CD8-positive, alpha-beta memory T cell (primary cell): ENCODE measurements at places on chromosomes 13 and 19.
A peak's percentile ranks its signal among the peaks of the same experiment; 100 is the strongest.

DNA sequence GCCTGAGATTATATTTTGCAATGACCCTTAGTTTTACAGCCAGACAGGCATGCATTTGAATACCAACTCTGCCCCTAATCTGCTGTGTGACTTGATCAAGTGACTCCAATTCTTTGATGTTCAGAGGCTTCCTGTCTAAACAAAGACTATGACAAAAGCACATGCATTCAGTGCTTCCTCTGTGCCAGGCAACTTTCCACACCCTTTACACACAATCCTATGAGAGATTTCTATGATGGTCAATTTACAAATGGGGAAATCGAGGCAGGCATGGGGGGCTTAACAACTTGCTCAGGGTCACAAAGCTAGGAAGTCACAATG, 3.7 kb upstream of the LYPD3 start:
- no peak for DNase-seq

DNA sequence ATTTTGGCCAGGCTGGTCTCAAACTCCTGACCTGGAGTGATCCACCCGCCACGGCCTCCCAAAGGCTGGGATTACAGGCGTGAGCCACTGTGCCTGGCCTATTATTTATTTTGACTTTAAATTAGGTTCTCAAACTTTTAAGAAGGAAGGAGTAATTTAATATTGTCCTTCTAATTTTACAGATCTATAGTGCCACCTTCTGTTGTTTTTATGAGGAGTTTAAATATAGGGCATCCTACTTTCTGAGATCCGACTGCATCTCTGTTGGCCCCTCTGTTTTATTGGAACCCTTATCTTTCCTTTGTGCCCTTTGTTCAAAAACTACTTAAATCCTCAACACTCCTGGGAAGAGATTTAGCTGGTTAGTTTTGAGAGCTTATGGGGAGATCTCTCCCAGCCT, 25.4 kb upstream of the ZMYM5 start:
- DNase-seq = no peak

DNA sequence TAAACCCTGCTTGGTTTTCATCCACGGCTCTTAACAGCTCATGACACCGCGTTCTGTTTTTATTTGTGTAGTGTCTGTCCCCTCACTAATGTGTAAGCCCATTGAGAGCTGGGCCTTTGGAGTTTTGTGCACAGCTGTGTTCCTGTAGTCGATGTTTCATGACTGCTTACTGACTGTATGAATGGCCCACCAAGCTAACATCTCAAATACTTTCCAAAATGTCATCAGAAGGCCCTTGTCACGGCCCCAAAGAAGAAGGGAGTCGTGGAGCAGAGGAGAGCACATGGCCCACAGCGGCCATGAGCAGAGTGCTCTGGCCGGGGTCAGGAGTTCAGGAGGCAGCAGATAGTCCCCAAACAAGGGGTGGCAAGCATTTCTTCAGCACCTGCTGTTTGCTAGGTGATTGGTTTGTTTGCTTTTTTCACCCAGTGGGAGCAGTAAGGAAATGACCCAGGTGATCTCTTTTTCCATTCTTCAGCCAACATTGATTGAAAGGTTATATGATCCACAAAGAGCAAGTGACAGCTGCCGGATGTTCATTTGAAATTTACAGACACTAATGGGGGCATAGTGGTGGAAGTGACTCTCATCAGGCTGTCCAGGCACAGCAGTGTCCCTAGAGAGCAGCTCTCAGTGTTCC, 315.2 kb downstream of the ATP8A2 start:
- DNase-seq = no peak

DNA sequence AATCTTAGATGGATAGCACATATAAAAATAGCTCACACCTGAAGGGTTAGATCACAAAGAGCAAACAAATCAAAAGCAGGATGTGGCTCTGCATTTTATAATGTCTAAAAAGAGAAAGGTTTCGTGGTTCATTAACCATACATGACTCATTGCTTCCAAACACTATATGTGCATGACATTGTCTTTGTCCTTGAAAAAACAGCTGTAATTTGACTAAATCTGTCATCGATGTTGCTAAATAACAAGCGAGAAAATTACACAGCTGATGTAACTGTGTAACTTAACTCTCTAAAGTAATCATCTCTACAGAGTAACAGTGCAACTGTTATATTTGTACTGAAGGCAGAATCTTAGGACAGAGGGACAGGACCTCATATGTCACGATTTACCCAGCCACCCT, 383.1 kb upstream of the GPC6 start:
- DNase-seq = no peak

- DNase-seq = no peak
These were observed 4.4 kb downstream of the ZIC2 start for GRCh38 chr13:99985886-99986527.

- DNase-seq = no peak
These were observed 90.6 kb downstream of the SPRY2 start for GRCh38 chr13:80250213-80250810.

GRCh38 chr13:110850840-110851239, 64.0 kb downstream of the ANKRD10 start:
- no peak for DNase-seq

- DNase-seq = no peak
These were observed 1.1 kb downstream of the NLRP11 start for GRCh38 chr19:55830656-55831055.

- DNase-seq = no peak
These were observed 50.0 kb upstream of the MIR17HG start for GRCh38 chr13:91297503-91297902.

DNA sequence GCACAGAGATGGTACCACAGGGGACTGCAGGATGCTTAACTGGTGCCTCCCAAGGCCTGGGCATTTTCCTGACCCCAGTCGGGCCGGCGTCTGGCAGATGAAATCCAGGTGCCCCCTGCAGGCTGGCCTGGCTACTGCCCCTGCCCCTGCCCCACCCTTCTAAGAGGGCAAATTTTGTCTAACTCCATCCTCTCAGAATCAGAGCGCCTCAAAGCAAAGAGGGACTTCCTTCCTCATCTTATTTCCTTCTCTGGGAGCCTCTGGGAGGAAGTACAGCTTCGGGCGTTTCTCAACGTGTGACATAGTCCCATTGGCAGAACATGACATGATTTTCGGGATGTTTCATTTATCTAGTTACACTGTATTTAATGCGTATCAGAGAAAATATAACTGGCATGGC, 2.7 kb downstream of the PRKACA start:
- DNase-seq = peak; percentile 38

DNA sequence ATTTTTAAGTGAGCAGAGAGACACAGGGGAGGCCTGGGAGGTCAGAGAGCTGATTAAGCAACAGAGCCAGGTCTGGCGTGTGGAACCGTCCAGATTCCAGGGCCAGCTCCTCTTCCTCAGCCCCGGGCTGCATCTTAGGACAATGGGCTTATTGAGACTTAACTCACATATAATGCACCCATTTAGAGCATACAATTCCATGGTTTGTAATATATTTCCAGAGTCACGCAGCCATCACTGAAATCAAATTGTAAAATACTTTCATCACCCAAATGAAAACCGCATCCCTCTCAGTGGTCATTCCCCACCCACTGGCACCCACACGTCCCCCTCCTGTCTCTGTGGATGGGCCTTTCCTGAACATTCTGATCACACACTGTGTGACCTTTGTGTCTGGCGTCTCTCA, 2.1 kb upstream of the HMG20B start:
- no peak for DNase-seq

DNA sequence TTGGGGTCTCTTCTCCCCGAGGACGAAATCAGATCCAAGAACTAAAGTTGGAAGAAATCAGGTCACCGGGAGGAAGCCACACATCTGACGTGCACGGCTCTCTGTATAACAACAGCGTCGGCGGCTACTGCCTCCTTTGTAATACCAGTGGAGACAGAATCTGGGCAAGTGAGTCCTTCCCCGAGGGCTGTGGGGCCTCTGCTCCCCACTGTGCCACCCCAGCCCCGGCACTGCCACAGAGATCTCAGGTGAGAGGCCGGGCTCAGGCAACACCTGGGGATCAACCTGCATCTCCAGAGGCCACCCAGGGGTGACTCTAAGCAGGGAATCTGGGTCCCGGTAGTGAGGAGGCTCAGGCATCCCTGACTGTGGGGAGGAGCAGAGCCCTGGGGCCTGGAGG, 33.7 kb upstream of the C13orf46 start:
- DNase-seq = peak; percentile 15

GRCh38 chr13:46286972-46287371, 75.2 kb downstream of the LRRC63 start:
- DNase-seq = no peak
